ENCODE measurements at places on chromosomes 11 and 22.

DNA sequence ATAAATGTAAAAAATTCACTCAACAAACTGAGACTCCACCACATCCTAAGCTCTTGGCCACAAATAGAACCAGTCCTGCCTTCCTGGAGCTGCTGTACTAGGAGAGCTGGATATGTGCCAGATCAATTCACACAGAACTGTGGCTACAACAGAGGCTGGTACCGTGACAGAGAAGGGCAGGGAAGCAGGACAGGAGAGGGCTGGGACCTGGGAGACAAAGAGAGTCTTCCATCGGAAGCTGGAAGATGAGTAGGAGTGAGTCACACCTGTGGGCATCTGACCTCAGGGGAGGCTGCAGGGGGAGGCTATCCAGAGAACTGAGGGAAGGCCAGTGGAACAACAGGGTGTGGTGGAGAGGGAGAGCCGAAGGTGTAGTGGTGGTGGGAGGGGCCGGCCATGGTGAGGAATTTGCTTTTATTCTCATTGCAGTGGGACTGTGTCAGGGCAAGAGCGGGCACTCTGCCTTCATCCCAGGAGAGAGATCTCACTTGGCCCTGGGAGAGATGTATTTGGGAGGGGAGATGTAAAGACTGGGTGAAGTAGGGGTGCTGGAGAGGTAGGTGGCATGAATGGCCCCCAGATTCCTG, 1.9 kb upstream of the LTBP3 start:
- DNase-seq: peak; percentile 90

DNA sequence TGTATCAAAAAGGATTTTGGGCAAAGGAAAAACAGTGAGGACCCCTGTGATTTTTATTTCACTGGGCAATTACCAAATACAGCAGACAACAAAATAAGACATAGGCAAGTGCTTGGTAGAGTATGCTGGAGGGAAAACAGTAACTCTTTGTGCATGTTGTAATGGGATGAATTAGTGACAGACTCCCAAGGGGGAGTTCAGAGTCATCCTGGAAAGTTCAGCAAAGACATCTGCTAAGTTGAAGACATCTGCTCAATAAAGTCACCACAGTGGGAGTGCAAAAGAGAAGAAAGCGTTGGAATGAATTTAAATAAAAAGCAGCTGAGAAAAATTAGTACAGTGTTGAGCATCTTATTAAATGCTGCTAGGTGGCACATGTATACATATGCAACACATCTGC, 378.8 kb upstream of the ISX start:
- DNase-seq: no peak

- DNase-seq: no peak
Observed at GRCh38 chr11:8224161-8224591, 39.5 kb downstream of the LMO1 start.

DNA sequence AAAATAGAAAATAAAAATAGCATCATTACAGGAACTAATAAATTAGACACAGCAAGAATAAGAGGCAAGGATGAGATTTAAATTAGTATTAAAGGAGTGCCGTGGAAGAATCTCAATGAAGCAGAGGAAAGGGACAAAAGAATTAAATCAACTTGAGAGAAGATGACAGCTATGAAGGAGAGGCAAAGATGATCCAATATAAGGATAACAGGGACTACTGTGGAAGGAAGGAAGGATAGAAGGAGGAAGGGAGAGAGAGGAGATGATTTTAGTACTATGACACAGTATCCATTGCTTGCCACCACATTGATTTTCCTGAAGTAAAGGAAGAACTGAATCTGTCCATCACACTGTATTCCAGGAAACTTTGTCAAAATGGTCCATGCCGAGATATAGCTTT, 98.0 kb downstream of the EFCAB6 start:
- DNase-seq: no peak

DNA sequence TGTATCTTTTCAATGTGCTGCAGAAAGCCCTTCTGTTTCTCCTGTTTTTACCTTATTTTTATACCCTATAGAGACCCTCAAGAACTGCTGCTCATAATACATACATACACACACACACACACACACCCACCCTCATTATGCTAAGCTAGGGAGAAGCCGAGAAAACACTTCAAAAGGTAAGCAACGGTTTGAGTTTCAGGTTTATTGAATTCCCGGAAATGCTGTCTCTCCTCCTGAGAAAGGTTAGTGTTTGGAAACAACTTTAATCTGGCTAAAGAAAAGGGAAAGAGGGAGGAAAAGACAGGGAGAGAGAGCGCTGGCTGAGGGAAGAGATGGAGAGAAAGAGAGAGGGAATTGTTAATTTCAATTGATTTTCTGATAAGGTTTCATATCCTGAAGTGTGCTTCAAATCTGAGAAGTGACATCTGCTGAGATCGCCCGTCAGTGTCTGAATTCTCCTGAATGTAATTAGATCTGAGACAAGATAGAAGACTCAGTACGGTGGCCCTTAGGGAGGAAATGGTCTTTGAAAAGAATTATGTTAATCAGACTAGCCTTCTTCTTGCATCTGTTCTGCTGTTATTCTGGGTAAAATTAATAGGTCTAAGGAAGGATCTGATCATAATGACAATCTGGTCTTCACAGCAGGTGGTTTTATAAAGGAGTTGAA, 169.1 kb downstream of the NXPE2 start:
- no peak for DNase-seq

DNA sequence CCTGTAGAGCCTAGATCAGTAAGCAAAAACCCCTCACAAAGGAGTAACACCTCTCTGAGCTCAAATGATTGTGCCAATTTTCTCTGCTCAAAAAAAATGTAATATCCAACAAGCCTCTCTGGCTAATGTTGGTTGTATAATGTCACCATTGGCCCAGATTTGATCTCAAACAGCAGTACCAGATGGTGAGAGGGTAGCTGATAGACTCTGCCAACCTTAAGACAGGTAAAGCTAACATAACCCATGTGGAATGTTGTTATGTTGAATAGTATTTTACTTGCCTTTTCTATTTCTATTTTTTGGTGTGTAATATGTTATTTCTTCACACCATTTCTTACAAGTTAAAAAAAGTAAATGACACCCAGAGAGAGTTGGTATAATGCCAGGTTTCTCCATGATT, 166.7 kb upstream of the GUCY1A2 start:
- DNase-seq: no peak

GRCh38 chr11:114401311-114401710, 845 bp downstream of the RBM7 start:
- no peak for DNase-seq

DNA sequence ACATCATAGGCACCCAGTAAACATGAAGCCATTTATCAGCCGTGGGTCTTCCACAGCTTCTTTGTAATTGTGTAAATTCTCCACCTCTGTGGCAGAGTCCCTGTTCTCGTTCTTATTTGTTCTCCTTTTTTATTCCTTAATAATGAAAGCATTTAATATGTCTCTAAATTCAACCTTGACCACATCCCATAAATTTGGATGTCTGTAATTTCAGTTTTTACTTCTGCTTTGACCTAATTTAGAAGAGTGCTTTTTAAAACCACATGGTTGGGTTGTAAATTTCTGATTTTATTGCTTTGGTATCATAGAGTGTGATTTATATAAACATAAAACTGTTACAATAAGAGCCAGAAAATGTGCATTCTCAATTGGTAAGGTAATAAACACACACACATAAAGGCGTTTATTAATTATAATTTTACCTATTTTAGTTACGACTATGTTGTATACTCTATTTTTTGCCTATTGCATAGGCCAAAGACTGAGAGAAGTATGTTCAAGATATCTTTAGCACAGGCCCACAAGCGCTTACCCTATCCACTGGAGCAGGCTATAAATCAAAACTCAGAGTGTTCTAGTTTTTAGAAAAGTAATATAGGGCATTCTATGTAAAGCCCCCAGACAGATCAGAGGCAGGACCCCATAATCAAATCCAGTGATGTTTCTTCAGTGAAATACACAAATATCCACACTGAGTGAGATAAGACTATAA, 58.0 kb upstream of the CCND1 start:
- DNase-seq: no peak

DNA sequence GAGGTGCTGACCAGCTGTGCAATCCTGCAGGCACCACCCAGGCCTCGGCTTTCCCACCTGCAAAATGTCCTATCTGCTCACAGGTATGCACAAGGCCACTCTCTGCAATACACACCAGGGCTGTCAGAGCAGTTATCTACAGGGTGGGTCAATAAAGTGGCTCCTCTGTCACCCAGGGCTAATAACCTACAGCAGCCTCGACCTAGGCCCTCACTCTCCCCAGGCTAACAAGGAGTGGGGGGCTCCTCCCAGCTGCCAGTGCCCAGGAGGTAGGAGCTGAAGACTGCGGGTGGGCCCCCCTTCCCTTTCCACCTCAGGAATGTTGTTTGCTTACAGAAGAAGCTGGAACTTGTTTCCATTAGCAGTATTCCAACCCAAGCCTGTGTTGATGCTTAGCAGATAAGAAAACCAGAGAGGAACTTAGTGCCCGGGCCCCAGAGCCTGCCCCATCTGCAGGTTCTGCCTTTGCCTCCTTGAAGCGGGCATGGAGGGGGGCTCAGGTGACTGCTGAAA, 26.8 kb downstream of the MYH9 start:
- DNase-seq: no peak

GRCh38 chr11:101435408-101435973, 148.3 kb downstream of the TRPC6 start:
- no peak for DNase-seq

- DNase-seq: no peak
Observed at GRCh38 chr11:115652496-115652895, 148.3 kb upstream of the CADM1 start.

GRCh38 chr11:44324749-44325525, 15.0 kb upstream of the ALX4 start:
- no peak for DNase-seq

DNA sequence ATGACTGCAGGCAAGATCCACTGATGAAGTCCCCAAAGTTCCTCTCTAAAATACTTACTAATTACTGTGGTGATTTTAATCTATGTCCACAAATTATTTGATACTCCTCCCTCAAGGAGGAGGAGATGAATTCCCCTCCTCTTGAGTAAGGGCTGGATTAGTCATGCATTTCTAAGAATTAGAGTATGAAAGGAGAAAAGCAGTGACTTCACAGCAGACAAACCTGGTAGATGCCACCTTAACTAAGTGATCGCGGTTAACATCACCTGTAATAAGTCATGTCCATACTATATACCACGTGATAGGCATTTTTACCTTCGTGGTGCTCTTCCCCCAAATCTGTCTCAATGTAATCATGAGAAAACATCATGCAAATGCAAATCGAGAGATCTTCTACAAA, 52.0 kb upstream of the TSPAN18 start:
- no peak for DNase-seq

DNA sequence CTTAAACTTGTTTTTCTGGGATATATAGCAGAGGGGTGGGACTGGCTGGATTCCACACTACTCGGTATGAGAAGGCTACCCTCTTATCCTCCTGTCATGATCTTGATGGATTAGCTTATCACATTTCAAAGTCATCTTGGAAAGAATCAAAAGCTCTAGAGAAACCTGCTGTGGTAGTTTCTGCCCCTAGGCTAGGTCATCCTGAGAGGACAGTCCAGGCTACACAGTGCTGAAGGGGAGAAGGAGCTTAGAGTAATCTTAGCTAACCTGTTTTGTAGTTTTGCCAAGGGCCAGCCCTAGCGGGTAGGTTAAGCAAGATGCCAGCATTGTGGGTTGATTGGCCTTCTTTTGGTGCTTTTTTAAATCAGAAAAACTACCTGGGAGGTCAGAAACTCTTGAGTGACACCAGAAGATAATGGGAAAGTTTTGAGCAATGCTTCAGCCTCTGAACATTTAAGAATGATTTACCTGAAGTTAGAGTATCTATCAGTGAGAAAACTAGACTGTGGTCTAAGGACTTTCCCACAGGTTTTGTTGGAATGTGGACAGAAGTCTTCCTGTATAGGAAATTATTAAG, 21.3 kb downstream of the PIWIL4 start:
- no peak for DNase-seq

DNA sequence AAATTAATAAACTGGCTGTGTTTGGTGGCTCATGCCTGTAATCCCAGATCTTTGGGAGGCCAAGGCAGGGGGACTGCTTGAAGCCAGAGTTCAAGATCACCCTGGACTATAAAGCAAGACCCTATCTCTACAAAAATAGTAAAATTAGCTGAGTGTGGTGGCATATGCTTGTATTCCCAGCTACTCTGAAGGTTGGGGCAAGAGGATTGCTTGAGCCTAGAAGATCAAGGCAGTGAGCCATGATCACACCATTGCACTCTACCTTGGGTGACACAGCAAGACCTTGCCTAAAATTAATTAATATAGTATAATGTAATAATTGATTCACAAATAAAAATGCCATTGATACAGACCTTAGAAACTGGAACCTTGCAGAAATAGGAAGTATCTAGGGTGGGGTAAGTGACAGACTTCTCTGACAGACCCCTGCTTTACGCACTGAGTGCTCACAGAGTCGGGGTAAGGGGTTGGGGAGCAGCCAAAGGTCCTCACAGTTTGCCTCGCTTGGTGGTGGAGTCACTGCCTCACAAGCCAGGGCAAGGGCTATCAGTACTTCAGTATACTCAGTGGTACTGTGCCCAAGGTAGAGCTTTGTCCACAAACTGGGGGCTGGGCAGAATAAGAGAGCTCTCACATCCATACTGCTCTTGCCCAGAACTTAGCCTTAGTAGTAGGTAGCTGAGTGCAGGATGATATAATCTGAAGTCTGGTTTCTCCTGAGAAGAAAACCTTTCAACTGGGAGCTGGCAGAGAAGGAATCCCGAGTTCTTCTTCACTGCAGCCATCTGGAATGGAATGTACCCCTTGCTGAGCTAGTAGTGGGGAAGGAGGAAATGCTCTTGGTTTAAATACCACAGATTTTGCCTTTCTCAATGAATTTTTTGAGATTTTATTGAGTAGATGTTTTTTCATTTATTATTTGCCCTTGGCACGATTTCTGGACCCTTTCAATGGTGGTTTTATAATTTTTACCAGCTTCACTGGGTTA, 65.5 kb downstream of the EMSY start:
- DNase-seq: no peak

DNA sequence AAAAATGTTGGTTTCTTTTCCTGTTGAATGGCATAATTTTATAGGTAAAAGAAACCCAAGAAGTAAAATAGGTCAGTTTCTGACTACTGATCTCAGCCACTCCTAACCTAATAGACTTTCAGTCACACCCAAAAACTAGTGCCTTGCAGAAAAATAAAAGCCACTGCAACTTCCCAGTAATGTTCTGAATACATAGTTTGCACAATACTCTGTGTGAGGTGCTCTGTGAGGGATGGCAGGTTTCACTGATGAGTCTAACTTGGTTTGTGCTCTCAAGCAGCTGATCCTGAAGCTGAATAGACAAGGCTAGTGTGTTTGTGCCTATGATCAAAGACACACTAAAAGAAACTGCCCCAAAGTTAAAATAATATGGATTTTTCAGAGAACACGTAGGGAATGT, 758.3 kb downstream of the NELL1 start:
- no peak for DNase-seq

DNA sequence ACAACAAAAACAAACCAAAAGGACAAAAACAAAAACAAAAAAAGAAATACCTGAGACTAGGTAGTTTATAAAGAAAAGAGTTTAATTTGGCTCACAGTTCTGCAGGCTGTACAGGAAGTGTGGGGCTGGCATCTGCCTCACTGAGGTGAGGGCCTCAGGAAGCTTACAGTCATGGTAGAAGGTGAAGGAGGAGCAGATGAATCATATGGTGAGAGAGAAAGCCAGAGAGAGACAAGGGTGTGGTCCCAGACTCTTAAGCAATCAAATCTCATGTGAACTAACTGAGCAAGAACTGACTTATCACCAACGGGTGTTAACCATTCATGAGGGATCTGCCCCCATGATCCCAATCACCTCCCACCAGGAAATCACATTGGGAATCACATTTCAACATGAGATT, 58.8 kb upstream of the ZBED5 start:
- no peak for DNase-seq

Data from H54 (cell line).